Type B pancreatic cell (in vitro differentiated cells): ENCODE measurements at places on chromosomes 5 and 9. TPM values are rescaled to one million over a fixed set of nuclear protein-coding genes. Genes with fewer than 3 reads are reported as not detected.
A peak's percentile ranks its signal among the peaks of the same experiment; 100 is the strongest.

DNA sequence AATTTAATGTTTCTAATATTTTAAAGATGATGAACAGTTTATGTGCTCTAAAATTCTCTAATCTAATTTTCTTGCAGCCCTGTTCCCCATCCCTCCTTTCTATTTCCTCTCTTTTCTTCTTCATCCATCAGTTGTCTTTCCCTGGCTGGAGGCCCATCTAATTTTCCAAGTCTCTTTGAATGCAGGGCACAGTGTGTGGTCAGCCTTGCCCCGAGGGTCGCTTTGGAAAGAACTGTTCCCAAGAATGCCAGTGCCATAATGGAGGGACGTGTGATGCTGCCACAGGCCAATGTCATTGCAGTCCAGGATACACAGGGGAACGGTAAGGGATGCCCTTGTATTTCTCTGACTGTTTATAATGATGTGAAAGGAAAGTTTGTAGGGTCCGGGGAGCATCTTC lies 111.8 kb downstream of the MEGF10 start:
- DNase-seq = no peak

CXCL14 gene
- total RNA-seq = 70.3 and 125 TPM in 2 replicates

PCDHB10 gene
- total RNA-seq = 2.1 and 3.2 TPM in 2 replicates

PLCXD3 gene
- total RNA-seq = 5.6 and 7.4 TPM in 2 replicates

GRCh38 chr5:175478384-175479124 lies at the start of gene SFXN1:
SFXN1 (plus strand) TSS chr5:175478560; CDS start chr5:175492104, 13,544 bp downstream.
- DNase-seq = peak; percentile 88

DNA sequence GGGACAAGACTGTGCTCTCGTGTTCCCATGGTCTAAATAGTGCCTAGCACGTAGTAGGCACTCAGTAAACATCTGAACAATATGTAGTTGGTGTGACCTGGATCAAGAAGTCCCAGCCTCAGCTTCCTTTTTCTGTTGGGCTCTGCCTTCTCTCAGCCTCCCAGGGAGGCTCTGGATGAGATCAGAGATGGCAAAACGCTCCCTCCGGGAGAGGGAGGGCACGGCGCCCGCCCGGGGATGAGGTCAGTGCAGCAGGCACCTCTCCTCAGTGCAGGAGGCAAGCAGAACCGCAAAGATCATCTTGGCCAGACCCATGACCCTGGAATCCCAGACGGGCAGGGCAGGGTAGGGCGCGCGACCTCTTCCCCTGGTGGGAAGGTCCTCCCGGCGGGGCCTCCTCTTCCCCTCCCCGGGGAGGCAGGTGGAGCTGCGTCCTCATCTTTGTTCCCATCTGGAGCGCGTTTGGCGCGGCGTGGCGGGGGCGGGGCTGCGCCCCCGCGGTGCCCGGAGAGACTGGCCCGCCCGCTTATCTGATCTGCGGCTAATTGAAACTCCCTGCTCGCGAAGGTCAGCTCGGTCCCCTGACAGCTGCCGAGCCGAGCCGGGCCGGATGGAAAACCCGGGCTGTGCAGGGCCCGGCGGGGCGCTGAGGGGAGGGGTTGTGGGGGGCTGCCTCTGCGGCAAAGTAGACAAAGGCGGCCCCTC lies 60.9 kb downstream of the CXXC5 start:
- peak; percentile 79 for DNase-seq

- no peak for DNase-seq
These were observed 8.7 kb downstream of the CCNJL start for GRCh38 chr5:160303690-160304089.

TMC1 gene
- not detected in 2 replicates for total RNA-seq

DNA sequence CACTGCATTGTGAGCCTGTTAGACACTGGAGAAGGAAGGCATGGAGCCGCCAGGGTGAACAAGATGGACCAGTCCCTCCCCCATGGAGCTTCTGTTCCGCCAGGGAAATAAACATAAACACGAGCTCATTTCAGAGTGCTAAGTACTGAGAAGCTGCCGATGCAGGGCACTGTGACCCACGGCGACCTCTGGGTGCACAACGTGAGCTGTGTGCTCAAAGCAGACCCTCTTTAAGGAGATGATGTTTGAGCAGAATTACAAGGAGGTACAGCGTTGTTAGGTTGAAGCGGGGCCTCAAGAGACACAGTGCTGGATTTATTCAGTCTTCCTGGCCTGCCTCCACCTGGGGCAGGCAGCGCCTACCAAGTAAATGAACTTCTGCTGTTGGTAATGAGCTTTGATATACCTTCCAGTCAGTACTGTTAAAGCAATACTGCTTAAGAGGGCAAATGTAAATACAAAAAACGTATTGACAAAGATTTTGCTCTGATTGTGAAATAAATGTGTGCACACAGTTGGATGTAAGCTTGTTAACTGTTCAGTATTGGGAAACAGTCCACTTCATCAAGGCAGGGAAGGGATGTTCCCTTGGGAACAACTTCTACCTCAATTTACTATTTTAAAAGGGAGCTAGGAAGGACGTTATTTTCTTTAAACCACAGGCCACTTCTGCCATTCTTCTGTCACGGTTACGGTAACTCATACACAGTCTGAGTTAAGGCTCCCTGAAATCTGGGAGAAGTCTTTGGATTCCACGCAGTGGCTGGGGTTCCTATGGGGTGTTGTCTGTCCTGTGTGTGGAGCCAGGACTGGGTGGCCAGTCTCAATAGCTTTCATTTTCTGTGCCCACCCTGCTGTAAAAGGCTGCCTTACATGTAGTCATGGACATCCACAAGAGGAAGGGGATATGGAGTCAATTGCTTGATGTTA lies 48.9 kb upstream of the DMRT1 start:
- no peak for DNase-seq

PTPN3 gene
- 4.9 and 8.1 TPM in 2 replicates for total RNA-seq

GRCh38 chr5:90480699-90481098 lies 6.0 kb downstream of the POLR3G start:
- no peak for DNase-seq

DNA sequence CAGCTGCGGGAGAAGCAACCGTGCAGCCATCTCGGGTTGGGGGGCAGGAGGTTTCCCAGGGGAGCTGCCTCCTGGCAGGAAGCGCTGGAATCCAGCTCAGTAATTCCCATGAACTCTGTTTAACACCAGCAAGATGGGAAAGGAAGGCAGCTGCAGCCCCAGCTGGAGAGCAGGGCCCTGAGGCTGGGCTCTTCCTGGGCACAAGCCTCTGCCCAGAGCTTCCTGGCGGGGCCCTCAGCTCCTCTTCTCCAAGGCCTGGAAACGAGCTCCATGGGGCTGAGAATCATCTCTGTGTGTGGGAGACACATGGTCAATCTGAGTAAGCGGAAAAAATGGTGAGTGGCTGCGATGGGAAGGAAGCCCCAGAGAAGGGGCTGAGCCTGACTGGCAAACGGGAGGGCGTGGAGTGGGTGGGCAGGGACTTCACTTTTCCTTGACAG lies 6.3 kb downstream of the MRPL36 start:
- no peak for DNase-seq

GRCh38 chr5:92956886-92957285 lies 624.1 kb downstream of the NR2F1-AS1 start:
- no peak for DNase-seq

GRCh38 chr9:36029765-36030528 lies 6.8 kb upstream of the RECK start:
- no peak for DNase-seq

GRCh38 chr9:136225366-136225747 lies 20.3 kb downstream of the QSOX2 start:
- no peak for DNase-seq

DNA sequence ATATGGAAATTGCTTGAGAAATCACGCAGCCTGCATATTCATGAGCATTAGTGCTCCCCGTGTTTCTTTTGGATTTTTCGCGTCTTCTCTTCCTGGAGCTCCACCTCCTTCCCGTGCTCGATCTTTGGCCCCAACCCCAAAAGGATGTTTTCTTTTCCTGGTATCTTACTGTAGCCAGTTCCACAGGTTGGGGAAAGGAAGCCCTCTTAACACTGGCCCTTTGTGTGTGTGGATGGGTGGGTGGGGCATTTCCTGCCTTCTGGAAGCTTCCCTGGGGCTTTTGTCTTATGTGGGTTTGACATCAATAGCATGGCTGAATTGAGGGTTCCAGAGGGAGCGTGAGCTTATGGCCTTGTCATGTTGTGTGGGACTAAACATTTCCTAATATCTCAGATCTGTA lies 21.9 kb downstream of the STXBP1 start:
- DNase-seq = no peak

ABCA1 gene
- 16.2 and 20.8 TPM in 2 replicates for total RNA-seq

PHF24 gene
- total RNA-seq = 0.19 and 0.88 TPM in 2 replicates

DNA sequence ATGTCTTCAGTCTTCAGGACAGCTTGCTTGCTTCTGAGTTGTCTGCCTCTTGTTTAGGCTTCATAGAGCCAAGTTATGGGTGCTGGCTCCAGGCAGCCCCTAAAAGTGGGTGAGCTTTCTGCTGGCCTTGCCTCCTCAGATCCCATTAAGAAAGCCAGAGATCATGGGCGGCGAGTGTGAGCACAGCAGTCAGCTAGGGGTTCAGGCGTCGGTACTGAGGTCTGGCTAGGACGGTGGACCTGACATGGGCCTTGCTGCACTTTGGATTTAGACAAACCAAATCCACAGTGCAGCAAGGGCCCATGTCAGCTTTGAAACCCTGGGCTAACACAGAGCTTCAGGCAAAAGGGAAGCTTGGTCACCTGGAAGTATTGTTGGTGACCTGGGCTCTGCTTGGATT lies 17.6 kb downstream of the PSAT1 start:
- no peak for DNase-seq

DNA sequence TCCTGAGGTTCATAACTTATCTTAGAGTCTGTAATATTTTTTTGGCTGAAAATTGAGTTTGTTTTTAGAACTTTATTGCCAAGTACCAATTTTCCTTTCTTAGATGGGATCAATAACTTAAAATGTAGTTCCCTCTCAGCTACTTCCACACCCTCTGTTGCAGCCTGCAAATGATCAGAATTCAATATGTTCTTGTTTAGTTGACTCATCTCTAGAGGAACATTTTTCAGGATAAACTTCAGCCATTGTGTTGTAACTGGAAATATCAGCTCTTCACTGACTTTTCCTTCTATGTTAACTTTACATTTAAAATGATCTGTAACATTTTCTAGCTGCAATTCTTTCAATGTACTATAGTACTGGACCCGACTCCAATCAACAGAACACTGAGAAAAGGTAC lies 115.7 kb downstream of the ESM1 start:
- no peak for DNase-seq

GRCh38 chr5:110932755-110933488 lies 138.6 kb upstream of the TSLP start:
- DNase-seq = no peak

GRCh38 chr5:127400539-127400938 lies 109.9 kb downstream of the MEGF10 start:
- DNase-seq = no peak

- DNase-seq = no peak
These were observed 296.6 kb upstream of the MPDZ start for GRCh38 chr9:13576101-13576500.

- no peak for DNase-seq
These were observed 50.7 kb downstream of the P4HA2 start for GRCh38 chr5:132176987-132177386.

FOXD4 gene
- total RNA-seq = 0.17 and 0.75 TPM in 2 replicates

ZNF354C gene
- 3.3 and 7.8 TPM in 2 replicates for total RNA-seq

INSL6 gene
- not detected in 2 replicates for total RNA-seq

GRCh38 chr5:168432903-168433302 lies 53.4 kb upstream of the RARS1 start:
- no peak for DNase-seq

DNA sequence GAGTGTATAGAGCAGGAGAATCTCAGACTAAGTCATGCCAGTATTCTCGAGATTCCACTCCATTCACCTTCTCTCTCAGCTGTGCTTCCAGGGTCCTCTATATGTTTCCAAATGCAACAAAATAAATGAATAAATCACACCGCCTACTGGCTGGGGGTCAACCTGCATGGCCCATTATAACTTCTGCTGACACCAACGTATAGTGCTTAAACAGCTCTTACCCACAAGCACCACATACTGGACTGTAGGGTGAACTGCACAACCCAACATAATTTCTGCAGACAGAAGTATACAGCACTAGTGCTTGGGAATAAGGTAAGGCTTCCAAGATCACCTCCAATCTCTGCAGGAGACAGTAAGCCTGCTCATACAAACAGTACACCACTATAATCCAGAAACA lies 33.1 kb upstream of the HTR4 start:
- no peak for DNase-seq

DNA sequence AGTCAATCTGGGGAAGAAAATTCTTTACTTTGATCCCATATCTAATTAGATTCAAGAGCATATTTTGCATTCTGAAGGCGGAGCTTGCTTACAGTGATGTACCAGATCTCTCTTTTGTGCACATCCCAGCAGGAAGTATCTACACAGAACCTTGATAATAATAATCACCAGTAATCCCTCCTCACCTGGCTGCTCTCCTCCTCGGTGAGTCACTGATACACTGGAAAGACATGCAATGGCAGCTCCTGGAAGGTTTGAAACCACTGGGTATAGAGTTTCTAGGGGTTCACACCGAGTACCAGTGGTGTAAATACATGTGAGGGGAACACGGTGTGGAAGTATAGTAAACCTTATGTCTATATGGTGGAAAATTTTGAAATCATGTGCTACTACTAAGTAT lies 205.5 kb upstream of the TARS1 start:
- DNase-seq = no peak

DNA sequence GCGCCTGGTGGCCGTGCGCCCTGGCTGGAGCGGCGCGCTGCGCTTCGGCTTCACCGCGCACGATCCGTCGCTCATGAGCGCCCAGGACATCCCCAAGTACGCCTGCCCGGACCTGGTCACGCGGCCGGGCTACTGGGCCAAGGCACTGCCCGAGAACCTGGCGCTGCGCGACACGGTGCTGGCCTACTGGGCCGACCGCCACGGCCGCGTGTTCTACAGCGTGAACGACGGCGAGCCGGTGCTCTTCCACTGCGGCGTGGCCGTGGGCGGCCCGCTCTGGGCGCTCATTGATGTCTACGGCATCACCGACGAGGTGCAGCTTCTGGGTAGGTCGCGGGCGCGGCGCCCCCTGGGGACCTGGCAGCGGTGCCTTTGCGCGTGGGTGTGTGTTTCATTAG lies 28.9 kb downstream of the NEURL1B start:
- DNase-seq = no peak

RNF183 gene
- total RNA-seq = 0.77 and 1.0 TPM in 2 replicates

ZNF367 gene
- total RNA-seq = 4.3 and 7.2 TPM in 2 replicates

PAX5 gene
- not detected in 2 replicates for total RNA-seq
